Sciatic nerve (tissue), 2 donors: ENCODE measurements at places on chromosomes 12 and 14. TPM values are rescaled to one million over a fixed set of nuclear protein-coding genes. Genes with fewer than 3 reads are reported as not detected.

Gene PPFIA2
- 29.5 TPM for total RNA-seq

Gene PTGER2
- total RNA-seq: 8.5 TPM

Gene LBHD2
- not detected for total RNA-seq

DNA sequence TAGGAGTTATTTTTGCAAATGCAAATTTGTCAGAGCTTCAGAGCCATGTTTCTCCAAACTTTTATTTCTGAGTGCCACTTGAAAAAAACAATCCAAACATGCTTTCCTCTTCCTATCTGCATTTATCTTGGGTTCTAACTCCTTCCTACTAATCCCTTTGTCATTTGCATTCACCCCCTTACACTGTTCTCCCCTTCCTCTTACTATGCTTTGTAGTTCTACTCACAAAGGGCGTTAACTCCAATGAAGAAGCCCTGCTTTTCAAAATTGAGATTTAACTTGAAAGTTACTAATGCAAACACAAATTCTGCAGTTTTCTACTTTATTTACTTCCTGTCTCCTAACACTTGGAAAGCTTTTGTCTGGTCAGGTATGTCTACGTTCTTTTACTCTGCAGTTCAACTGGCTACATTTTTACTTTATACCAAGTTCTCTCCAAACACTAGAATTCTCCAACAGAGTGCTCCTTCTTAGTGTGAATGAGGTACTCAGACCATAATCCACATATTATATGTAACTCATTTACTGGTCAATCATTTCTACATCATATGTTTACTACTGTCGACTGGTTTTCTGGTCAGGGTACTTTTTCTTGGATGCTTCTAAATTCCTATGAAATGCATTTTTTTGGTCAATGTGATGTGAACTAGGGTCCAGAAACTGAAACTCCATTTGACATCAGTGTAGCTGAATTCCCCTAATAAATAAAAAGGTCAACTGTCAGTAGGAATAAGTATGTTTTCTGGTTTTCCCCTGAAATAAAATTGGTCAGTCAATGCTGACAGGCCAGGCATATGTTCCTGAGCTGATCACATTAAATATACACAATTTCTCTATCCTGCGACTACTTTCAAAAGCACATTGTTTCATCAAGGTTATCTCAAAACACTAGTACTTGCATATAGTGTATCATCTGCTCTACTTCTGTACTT, 51.2 kb upstream of the OR5AU1 start:
- DNase-seq: no peak

GRCh38 chr14:75831952-75832351, 149.8 kb downstream of the TGFB3 start:
- no peak for DNase-seq

DNA sequence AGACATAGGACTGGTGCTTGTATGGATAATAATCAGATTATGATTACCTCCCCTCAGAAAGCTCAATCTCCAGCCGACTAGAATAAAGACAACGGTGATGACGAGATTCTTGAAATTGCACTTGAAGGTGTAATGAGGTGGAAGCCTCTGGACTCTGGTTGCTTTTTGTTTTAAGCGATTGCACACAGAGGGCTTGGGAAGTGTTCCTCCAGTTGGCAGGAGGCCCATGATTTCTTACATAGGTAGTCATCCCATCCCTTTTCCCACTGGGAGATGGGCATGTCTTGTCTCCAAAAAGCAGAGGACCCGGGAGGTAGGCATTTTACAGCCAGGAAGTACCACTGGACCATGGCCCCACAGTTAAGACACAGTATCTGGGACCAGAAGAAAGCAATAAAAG, 165.7 kb upstream of the FKBP4 start:
- no peak for DNase-seq

- DNase-seq: peak; percentile 53
Measured at GRCh38 chr14:101497684-101498525, 63.4 kb upstream of the DIO3 start.

GRCh38 chr12:130846369-130846768, 7.3 kb upstream of the STX2 start:
- DNase-seq: no peak

- no peak for DNase-seq
Measured at GRCh38 chr12:67758521-67758920, 110.0 kb downstream of the DYRK2 start.

- no peak for DNase-seq
Measured at GRCh38 chr14:52806115-52806514, 14.7 kb upstream of the GNPNAT1 start.

DNA sequence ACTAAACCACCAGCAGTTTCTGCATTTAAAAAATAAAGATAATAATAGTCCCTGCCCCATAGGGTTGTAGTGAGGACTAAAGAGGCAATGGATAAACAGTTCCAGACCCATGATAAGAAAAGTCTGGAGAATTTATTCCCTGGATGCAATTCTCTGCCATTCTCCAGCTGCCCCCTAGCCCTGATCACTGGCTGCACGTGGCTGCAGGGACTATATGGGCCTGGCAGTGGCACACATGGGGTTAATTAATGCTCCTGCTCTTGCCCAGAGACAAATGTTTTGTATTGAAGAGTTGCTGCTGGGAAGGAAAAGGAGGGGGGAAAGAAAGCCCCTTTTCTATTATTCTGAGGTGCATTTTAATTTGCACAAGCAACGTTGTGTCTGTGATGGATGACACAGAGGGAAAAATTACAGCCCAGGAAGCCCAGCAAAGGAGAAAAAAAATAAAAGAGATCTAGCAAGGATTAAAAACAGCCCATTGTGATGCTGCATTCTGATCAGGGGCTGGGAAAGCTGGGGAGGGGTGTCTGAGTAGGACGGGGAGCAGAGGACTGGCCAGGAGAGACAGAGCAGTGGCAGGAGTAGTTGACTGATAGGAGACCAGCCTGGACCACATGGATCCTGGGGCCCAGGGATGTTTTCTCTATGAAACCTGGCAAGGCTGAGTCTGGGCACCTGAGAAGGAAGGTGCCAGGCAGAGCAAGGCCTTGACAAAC, 149.3 kb downstream of the ESRRB start:
- DNase-seq: no peak
